ENCODE measurements at places on chromosomes 5 and 9.

GRCh38 chr5:127909066-127909465 lies 174.5 kb upstream of the SLC12A2 start:
- DNase-seq, result no peak

DNA sequence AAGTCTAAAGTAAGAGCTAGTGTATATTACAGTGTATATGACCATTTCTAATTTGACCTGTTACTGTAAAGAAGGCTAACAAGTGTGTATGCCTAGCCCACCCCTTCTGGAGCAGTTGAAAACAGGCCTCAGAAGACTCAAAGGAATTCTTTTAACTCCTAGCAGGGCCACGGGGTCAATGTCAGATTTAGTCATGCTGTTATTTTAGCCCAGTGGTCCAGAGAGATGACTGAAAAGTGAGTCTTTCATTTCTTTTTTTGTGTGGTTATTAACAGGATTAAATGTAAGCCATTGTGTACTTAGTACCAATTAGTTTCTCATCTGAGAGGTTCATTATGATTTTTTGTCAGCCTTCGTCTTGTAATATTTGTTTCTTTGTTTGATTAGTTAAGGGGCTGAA lies 24.4 kb downstream of the ZCCHC7 start:
- DNase-seq, result no peak

- peak; percentile 23 for DNase-seq
These were observed 710 bp downstream of the WNK2 start for GRCh38 chr9:93184432-93185265.

- DNase-seq, result peak; percentile 74
These were observed 43.7 kb upstream of the TMEM252 start for GRCh38 chr9:68584189-68585033.

GRCh38 chr9:127336506-127337352 lies 60.2 kb upstream of the SLC2A8 start:
- no peak for DNase-seq

DNA sequence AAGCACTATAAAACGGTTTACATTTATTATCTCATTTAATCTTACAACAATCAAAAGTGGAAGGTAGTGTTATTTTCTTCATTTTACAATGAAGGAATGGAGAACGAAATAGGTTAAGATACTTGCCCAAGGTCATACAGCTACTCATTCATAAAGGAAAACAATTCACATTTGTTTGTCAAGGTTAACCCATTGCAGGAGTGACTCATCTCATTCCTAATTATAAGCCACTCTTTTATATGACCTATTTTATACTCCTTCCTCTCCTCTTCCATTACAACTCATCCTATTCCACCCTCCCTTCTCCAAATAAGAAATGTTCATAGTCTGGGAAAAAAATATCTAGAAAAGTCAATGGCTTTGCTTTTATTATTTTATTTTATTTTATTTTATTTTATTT lies 29.6 kb downstream of the CRHBP start:
- no peak for DNase-seq

DNA sequence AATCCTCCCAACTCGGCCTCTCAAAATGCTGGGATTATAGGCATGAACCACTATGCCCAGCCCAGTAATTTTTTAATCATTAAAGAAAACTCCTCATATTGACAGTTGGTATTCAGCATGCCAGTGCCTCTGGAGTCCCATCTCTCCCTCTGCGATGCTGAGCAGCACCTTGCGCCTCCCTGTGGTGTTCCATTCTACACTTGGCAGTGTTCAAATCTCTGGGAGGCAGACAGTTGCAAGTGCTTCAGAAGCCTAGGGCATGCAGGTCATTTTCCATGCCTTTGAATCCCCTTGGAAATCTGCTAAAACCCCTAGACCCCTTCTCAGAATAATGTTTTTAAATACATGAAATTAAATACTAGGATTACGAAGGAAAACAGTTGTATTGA lies 41.3 kb downstream of the GARNL3 start:
- no peak for DNase-seq

- no peak for DNase-seq
These were observed 701 bp upstream of the ZNF462 start for GRCh38 chr9:106862110-106862820.

DNA sequence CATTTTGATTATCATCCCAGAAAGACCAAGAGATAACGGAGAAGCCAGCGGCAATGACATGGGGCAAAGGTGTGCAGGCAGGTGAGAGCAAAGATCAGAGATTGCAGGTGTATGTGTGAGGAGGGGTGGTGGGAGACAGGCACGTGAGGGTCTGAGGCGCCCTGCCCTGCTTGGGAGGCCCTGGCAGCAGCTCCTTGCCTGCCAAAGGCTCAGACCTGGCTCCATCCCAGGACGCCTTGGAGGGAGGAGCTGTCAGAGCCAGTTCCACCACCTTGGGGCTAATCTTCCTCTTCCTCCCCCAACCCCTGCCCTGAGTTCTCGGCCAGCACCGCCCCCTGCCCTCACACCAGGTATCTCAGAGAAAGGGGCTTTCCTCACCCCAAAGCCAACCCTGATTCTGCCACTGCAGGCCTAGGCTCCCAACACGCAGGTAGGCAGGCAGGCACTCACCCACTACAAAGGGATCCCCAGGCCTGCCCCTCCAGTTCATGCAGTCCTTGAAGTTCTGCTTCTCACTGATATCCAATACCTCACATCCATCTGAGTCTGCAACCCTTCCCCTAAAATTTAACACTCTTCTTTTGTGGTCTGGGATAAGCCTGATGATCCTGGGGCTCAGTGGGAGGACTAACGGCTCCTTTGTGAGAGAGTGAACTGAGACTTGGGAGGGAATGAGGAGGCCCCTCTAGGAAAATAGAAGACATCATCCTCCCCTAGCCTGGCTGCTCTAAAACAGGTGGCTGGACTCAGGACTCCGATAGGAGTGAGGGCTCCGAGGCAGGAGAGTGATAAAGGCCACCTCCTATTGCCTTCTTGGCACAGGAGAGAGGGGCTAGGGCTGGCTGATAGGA lies 1.8 kb downstream of the AQP3 start:
- peak; percentile 17 for DNase-seq

- DNase-seq, result no peak
These were observed 138.9 kb upstream of the SGCD start for GRCh38 chr5:156188016-156188415.

- DNase-seq, result no peak
These were observed 9.8 kb downstream of the BRD3 start for GRCh38 chr9:134057751-134058701.

GRCh38 chr5:123094919-123095797 lies 6.1 kb downstream of the PRDM6 start:
- no peak for DNase-seq

DNA sequence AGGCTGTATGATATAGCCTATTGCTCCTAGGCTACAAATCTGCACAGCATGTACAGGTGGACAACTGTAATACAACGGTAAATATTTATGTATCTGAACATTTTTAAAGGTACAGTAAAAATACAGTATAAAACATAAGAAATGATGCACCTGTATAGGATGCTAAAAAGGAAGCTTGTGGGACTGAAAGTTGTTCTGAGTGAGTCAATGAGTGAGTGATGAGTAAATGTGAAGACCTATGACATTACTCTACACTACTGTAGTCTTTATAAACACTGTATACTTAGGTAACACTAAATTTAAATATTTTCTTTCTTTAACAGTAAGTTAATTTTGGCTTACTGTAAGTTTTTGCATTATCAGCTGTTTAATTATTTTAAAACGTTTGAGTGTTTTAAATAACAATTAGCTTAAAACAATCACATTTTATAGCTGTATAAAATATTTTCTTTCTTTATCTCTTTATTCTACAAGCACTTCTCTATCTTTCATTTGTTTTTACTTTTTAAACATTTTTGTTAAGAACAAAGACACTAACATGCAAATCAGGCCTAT lies 28.1 kb downstream of the CDH18 start:
- DNase-seq, result no peak
